Anterior cingulate cortex (tissue), 58 donors: ENCODE measurements at places on chromosomes 2 and 18.

DNA sequence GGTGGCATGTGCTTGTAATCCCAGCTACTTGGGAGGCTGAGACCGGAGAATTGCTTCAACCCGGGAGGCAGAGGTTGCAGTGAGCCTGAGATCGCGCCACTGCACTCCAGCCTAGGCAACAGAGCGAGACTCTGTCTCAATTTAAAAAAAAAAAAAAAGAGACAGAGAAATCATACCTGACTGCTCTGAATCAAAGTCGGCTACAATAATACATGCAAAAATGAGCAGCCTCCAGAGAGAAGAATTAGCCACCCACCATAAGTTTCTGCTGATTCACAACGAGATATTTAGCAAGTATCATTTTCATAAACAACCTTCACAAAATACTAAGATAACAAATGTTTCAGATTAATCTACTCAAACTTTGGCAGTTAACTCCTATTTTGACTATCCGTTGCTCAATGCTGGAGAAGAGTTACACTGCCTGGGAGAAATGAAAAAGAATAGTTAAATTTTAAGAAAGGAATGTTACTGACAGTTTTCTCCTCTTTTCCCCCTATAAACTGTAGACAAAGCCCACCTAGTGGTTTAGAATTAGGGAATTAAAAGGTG, 1.5 kb downstream of the OSBPL1A start:
- DNase-seq = no peak

GRCh38 chr2:49174750-49175149, 20.4 kb upstream of the FSHR start:
- DNase-seq = no peak

DNA sequence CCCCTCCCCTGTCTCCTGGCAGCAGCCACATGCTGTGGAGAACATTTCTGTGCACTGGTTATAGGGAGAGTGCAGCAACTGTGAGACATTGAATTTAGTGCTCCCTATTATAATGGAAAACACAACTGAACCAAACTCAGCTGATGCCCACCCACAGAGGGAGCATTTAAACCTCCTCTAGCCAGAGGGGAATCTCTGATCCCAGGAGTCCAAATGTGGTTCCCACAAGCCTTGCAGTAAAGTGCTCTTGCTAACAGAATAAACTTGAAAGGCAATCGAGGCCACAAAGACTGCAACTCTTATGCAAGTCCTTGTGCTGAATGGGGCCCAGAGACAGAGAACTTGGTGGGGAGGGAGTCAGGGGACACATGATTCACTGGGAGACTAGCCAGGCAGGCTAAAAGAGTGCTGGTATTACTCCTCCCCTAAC, 638.8 kb upstream of the VRK2 start:
- DNase-seq = no peak

DNA sequence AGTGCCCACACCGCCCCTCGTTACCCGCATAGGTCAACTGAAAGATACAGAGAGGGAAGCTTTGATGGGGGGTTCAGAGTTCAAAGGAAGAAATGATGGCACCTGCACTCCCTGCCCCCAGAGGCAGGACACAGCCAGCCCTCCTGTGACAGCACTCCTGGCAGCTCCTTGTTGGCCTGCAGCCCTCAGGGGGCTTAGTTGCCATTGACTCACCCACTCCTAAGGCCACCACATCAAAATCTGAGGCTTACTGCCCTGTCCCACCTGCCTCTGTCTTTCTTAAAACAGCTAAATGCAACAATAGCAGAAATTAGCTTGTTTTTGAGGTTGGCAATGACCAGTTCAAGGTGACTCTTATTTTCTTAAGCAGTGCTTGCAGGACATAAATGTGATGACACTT, 31.6 kb upstream of the SLC35F6 start:
- no peak for DNase-seq

- no peak for DNase-seq
Observed at GRCh38 chr2:37421686-37422085, 77.3 kb downstream of the QPCT start.

DNA sequence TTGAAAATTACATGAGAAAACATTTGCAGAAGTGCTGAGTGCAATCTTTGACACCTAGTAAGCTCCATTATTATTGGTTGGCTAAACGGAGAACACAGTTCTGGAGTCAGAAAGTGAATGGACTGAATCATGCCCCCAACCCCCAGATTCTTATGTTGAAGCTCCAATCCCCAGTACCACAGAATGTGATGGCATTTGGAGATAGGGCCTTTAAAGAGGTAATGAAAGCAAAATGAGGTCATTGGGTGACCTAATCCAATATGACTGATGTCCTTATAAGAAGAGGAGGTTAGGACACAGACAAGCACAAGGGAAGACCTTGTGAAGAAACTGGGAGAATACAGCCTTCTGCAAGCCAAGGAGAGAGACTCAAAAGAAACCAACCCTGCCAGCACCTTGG, 200.9 kb upstream of the EPAS1 start:
- no peak for DNase-seq

GRCh38 chr18:75097491-75098225, 111.3 kb downstream of the PTGR3 start:
- no peak for DNase-seq

DNA sequence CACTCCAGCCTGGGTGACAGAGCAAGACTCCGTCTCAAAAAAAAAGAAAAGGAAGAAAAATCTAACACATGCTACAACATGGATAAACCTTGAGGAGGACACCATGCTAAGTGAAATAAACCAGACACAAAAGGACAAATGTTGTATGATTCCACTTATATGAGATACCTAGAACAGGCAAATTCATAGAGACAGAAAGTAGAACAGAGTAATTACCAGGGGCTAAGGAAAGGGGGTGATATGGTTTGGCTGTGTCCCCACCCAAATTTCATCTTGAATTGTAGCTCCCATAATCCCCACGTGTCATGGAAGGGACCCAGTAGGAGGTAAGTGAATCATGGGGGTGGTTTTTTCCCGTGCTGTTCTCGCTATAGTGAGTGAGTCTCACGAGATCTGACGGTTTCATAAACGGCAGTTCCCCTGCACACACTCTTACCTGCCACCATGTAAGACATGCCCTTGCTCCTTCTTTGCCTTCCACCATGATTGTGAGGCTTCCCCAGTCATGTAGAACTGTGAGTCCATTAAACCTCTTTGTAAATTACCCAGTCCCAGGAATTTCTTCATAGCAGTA, 91.4 kb upstream of the CABLES1 start:
- no peak for DNase-seq

- no peak for DNase-seq
Observed at GRCh38 chr2:31274401-31275075, 40.6 kb downstream of the EHD3 start.

GRCh38 chr2:192128655-192129054, 66.1 kb downstream of the TMEFF2 start:
- DNase-seq = no peak

- DNase-seq = no peak
Observed at GRCh38 chr2:233005096-233005495, 8.0 kb downstream of the NGEF start.

- no peak for DNase-seq
Observed at GRCh38 chr2:29159125-29159524, 43.9 kb downstream of the CLIP4 start.

DNA sequence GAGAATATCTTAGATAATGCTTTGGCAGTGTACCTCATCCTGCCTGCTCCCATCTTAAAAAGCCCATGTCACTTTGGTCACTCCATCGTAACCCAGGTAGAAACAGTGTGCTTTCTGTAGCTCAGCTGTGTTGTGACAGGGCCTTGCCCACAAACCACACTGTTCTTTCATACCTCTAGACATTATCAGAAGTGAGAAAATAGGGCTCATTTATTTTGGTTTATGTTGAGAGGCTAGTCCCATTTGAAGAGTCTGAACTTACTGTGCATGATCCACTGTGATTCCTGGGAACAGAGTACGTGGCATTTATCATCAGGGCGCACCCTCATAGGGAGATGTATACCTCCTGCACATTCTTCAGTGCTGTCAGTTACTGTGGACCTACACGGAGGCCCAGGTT, 69.7 kb downstream of the FEZ2 start:
- DNase-seq = no peak

DNA sequence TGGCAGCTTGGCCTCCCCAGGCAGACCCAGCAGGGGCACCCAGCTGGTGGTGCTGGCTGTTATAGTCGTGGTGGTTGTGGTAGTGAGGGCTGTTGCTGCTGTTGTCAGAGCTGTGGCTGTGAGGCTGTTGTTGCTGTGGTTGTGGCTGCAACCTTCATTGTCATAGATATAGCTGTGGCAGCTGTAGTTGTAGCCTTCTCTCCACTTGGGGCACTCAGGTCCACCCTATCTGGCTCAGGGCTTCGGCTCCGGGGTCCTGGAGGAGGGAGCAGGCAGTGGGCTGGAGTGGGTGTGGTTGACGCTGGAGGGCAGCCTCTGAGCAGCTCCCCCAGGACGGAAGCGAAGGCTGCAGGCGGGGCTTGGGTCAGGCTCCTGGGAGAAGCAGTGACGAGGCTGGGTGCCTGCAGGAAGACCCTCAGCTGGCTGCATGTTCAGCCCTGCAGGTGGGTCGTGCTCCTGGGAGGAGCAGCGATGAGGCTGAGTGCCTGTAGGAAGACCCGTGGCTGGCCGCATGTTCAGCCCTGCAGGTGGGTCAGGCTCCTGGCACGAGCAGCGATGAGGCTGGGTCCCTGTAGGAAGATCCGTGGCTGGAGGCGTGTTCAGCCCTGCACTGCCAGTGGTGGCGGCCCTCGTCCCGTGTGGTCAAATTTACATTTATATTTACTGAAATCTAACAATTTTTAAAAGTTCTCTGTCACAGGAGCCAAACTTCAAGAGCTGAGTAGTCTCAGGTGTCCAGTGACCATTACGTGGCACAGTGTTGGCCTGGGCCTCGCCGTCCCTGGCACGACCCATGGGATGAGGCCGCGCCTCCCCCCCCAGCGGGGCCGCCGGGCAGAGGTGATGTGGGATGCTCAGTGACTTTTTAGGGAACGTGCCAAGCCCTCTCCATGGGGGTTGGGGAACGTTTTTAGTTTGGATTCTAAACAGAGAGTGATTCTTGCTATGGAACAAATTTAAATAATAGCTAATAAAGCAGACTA, 79.2 kb upstream of the PXDN start:
- DNase-seq = no peak

DNA sequence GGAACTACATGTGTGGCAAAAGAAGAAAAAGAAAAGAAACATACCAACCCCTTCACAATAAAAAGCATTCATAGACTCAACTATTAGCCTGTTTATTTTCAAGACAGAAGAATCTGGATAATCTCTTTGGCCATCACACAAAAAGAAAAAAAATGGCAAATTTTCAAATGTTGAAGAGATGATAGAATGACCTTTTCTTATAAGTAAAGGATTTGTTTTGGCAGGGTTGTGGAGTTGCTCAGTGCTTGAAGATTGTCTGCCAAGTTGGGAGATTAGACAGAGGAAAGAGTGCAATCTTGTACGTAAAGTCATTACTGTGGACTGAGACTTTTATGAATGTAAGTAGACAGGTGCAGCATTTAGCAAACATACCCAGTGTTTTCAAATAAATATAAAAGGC, 18.5 kb upstream of the FAM171B start:
- DNase-seq = no peak

DNA sequence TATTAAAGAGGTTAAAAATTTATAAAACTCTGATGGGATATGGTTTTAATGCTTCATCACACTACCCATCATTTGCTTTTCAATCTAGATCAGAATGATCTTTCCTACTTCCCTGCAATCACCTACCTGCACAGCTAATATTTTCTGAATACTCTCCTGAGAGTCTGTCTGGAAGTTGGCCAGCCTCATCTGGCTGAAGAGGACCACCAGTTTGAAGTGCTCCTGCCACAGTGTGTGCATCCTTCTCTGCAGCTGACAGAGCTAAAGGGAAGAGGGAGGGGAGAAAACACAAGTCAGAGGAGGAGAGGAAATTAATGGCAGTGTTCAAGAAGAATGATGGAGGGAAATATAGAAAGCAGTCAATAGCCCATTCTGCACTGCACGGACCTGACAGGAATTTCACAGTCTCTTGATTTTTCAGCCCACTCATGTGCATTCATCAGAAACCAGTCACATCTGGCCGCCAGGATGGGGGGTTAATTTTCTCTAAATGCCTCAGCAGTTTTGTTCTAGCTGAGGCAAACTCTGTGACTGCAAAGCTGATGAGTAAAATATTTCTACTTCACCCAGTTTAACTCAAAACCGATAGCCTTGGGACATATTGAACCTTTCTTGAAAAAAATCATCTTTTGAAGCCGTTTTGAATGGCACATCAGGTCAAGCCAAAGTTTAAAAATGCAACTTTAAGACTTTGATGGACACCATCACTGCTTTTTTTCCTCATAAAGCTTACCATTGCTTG, 201.8 kb upstream of the KLHL14 start:
- no peak for DNase-seq

GRCh38 chr2:36397728-36398413, 42.3 kb downstream of the CRIM1 start:
- DNase-seq = no peak

GRCh38 chr2:216657980-216658379, 24.8 kb downstream of the IGFBP2 start:
- DNase-seq = no peak

DNA sequence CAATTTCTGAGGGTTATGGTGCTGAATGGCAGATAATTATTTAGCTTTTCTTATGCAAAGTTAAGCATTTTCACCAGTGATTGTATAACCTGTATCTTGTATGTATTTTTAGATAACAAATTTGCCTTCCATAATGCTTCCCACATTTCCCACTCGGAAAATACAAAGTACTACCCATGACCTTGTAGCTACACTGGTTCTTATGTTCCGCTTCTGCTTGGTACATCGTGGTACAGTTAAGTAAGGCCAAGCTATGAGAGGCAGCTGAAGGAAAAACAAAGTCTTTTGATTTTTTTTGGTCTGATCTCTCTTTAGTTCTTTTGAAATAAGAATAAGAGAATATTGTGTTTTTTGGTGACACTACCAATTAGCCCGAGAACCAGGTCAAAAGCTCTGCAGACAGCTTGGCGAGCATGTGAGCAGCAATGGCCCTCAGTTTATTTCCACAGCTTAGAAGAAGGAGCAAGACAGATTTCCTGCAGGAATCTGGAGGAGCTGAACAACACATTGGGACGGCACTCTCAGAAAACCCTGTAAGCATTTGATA, 26.8 kb downstream of the SH3YL1 start:
- no peak for DNase-seq

GRCh38 chr2:32752205-32752604, 124.4 kb downstream of the TTC27 start:
- DNase-seq = no peak

- no peak for DNase-seq
Observed at GRCh38 chr2:218896501-218897393, 16.1 kb downstream of the WNT10A start.
